ENCODE measurements at places on chromosomes 4 and X.

GRCh38 chr4:101258883-101259282 lies 88.4 kb downstream of the PPP3CA start:
- DNase-seq = no peak

- no peak for DNase-seq
Measured at GRCh38 chr4:14867847-14868246, 134.4 kb upstream of the CPEB2 start.

DNA sequence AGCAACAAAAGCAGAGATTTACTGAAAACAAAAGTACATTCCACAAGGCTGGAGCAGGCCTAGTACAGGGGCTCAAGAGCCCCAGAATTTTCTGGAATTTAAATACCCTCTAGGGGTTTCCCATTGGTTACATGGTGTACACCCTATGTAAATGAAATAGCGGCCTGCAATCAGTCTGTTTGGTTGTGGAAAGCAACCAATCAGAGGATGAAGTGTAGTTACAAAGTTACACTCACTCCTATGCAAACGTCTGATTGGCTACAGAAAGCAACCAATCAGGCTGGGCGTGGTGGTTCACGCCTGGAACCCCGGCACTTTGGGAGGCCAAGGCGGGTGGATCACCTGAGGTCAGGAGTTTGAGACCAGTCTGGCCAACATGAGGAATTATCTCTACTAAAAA lies 13.8 kb upstream of the TXLNG start:
- no peak for DNase-seq

- no peak for DNase-seq
Measured at GRCh38 chrX:46298821-46299220, 246.4 kb downstream of the ZNF674 start.

Measured in activated naive CD4-positive, alpha-beta T cell treated with anti-CD3 and anti-CD28 coated beads, Interleukin-2, amount 50 U/mL, for 16 hours (primary cell).